ENCODE measurements at places on chromosomes 4 and X.

DNA sequence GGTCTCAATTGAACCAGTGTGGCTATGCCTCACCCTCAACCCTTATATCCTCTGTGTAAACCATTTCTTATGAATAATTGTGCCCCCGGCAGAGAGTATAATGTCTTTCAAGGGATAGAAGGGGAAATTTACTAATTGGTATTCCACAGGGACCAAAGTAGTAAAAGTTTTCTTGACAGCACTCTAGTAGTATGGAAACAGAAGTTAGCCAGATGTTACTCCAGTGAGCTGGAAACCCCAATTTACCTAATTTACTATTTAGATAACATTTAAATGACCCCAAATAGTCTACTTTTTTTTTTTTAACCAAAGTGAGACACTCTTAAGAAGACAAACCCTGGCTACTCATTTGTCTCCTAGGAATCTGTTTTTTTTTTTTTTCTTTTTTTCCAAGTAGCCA lies 32.3 kb downstream of the DTHD1 start:
- no peak for DNase-seq

GRCh38 chrX:136063340-136064079 lies 78.3 kb downstream of the SLC9A6 start:
- no peak for DNase-seq

DNA sequence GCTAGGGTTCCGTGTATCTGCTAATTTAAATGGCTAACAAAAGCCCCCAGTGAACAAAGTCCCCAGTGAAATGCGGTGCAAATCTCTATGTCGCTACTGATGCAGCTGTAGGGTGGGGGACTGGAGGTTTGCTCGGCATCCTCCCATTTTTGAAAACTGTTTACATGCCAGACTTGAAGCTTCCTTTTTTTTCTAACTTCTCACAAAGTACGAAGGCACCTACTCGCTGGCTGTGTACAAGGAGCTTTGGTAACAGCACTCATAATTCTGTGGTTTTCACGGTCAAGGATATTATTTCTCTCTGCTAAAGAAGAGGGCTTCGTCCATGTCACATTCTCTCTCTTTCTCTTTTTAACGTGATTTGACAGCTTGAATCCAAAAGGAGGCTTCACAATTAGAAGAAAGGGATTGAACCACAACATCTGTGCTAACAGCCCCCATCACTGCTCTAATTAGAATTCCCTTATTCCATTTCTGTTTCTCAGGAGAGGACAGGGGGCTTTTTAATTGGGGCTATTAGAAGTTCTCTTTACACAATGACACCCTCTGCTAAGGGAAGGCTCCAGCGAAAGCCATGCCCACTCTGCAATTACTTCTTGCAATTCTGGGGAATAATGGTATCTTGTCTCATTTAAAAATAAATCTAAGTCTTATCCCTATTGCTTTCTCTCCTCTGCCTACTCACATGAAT lies 46.7 kb downstream of the TMEM156 start:
- no peak for DNase-seq

- DNase-seq = no peak
Observed at GRCh38 chr4:170052919-170053318, 26.7 kb upstream of the MFAP3L start.

DNA sequence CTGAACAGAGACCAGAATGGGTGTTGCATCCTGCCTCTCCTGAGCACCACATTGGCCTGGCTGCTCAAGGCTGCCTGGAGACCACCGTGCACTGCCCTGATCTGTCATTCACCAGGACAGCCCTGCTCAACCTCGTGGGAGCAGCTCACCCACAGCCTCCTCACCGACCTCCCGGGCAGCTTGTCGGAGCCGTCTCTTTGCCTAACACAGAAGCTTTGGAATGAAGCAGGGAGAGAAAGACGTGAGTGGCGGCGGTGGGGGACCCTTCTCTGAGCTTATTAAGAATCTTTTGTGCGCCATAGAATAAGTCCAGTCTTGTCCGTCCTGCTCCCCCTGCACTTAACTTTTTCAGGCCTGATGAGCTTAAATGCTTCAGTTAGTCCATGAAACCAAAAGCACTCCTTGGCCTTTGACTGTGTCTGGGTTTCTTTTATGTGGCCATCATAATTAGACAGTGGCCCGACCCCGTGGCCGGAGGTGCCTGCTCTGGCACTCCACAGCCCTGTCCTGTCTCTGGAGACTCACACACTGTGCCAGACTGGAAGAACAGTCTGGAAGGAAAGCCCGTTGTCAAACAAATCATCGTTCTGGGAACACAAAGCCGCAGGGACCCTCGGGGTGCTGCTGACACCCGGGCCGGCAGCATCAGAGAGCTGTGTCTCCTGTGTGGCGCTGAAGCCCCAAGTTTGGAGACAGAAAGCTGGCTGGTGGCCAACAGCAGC lies 192.8 kb downstream of the BCOR start:
- no peak for DNase-seq

DNA sequence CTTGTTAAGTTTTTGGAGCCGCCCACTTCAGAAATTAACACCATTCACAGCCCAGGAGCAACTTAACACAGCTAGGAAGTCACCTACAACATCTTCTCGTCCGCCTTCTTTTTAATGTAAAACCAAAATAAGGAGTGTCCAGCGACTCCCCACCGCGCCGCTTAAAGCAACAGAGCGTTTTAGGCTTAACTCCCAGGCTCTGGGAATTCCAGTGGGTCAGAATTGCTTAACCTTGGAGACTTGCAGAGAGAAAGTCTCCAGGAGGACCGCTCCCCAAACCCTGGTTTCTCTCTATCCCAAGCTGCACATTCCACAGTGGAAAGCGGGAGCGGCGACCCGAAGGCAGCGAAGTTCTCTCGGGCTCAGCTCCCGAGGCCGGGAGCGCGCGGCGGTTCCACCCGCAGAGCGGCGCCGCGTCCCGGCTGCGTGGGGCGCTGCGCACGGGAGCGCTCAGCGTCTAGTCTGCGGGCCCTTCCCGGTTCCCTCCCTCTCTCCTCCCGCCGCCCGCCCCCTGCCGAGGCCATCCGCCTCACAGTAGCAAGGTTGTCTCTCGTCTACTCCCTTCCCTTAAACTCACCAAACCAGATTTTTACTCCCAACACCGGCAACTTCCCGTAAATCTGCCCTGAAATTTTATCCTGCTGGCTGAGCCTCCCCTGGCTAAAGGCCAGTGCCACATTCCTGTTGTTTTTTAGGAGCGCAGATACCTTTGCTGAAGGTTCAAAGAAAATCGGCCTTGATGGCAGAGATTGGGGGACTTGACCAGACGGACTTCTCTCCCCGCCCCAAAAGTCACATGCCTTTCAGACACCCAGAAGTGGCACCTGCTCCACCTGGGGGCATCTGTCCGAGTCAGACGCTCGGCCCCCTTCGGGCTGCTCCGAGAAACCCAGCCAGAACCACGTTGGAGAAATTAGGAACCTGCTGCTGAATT lies at the start of gene RBM47:
TSS of gene RBM47 (minus strand) at position 464 of the 934 bp plus-strand sequence. CDS start 190,971 bp downstream, outside the sequence.
- no peak for DNase-seq

- no peak for DNase-seq
Observed at GRCh38 chrX:150324035-150324728, 38.9 kb upstream of the MAMLD1 start.

DNA sequence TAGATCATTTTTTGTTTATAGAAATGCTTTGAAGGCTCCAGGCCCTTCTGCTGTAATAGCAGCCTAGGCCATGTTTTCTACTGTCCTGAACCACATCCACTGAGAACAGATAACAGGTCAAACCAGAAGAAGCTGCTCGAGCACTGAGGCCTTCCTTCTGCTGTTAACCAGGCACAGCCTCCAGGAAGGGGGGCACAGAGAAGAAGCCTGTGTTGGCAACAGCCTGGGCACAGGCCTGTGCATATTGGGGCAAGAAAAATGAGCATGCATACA lies 37.4 kb upstream of the PDK3 start:
- DNase-seq = no peak

DNA sequence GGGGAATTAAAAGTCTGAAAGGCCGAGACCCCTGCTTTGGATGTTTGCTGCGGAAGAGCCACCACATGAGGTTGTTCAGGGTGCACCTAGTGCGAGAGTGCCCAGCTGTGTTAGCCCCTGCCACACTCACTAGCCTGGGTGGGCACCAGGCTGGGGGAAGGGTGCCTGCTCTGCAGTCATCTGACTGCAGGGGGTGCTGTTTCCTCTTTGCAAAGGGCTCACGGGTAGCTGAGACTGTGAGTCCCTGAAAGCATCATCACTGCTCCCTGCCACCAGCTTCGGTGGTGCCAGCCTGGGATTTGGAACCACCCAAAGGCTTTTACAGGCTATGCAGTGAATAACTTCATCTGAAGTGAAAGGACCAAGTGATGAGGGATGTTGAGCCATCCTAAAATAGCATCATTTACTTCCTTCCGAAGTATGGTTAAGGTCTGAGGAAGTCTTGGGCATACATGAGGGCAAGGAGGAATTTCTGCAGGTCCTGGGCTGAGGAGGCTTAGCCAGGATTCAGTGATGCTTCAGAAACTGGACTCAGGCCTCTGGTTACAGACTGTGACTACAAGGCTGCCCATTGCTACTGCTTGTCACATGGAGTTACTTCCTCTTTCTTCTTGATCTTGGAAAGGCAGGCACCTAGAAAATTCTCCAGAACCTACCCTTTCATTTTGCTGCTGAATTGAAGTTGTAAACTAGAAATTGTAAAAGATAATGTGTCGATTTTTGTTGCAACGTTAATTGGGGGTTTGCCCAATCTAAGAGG lies 293.2 kb upstream of the PRPS2 start:
- no peak for DNase-seq

DNA sequence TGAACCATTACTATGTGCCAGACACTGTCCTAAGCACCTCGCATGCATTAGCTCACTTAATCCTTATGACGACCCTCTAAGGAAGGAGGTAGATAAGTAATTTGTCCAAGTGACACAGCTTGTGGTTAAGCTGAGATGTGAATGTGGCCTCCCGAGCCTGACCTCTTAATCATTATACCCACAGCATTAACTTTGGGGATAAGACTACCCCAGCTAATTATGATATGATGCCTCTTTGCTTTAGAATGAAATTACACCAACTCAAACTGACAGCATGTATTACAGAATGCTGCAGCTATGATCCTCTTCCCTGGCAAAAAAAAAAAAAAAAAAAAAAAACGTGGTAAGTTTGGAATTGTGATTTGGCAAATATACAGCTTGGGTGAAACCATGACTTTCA lies 53.5 kb downstream of the APBB2 start:
- no peak for DNase-seq

GRCh38 chrX:15874672-15875071 lies 20.1 kb upstream of the AP1S2 start:
- DNase-seq = no peak

GRCh38 chr4:11106190-11106589 lies 322.5 kb downstream of the HS3ST1 start:
- DNase-seq = no peak

DNA sequence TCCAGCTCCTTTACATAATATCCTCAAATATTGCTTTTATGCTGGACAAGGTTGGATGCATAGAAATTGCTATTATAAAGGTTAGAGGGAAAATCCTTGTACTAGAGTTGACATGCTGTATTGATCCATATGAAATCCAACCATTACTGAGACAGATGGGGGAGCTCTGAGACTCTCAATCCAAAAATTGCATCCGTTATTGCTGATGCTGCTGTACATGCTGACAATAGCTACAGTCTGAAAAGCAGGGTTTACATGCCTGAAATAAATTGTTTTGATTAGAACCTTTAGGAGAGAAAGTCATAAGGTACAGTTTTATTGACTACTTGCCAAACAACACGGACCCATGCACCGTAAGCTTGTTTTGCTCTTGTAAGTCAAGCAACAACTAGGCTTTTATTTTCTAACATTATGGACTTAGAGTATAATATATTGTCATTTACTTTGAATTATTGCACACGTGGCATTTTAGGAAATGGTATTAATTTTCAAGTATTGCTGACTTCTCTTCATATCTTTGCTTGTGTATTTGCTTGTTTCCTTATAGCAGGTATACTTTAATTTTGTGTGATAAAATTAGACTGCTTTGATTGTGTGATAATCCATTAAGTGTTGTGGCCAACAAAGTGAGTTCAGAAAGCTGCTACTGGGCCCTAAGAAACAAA lies 1365.2 kb downstream of the STIM2 start:
- no peak for DNase-seq

DNA sequence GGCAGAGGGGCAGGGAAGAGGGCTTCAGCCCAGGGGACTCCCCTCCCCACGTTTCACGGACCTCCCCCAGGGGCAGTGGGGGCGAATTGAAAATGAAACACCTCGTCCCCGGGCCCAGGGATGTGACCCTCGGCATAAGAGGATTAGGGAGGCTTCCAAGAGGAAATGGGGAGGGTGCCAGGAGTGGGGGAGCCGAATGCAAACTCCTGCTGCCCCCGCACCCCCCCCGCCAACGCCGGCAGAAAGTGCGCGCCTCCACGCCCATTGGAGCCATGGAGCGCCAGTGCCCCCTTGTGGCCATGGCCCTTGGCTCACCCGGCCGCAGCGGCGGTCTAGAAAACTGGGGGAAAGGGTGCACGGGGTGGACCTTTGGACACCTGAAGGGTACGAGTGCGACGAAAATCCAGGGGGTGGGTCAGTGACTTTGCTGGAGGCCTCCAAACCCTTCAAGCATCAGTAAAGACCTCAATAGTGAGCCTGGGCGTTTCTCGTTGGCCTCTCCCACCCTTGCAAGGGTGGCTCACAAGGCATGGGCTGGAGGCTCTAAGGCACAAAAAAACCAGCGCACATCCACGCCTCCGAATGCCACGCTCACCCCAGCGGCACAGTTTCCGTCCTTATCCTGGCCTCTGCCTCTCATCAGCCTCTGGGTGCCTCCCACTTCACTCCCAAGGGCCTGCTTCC lies 120.8 kb upstream of the PJA1 start:
- DNase-seq = peak; percentile 17

GRCh38 chrX:1883772-1884171 lies 268.9 kb downstream of the ASMT start:
- no peak for DNase-seq

DNA sequence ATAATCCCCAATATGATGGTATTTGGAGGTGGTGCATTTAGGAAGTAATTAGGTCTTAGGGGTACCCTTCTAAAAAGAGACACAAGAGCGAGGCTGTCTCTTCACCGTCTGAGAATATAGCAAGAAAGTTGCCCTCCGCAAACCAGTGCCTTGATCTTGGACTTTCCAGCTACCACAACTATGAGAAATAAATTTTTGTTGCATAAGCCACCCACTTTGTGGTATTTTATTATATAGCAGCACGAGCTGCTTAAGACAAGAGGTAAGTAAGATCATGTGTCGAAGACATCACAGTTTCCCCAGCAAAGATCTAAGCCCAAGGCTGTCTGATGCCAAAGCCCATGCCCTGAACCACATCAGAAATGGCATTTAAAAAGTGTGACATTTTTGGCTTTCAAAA lies 9.6 kb upstream of the EXOSC9 start:
- DNase-seq = no peak
